ENCODE measurements at places on chromosomes 7 and 10.

- no peak for DNase-seq
Measured at GRCh38 chr10:102400598-102401341, 5.3 kb downstream of the NFKB2 start.

DNA sequence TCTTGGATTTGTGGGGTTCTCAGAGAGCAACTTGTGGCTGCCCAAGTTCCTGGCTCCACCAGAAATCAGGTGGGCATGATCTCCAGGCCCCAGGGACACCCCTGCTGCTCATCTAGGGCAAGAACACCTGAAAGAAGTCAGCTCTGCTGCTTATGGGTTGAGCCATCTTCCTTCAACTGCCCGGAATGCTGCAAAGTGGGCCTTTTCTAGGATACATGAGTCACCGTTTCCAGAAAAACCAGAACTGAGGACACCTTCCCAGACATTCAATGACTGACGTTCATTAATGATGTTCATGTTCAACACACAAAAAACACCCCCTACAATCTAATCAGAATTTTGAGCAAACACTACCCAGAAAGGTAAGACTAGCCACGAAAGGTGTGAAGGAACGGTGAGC lies 98.0 kb downstream of the MAD1L1 start:
- DNase-seq, result no peak

- no peak for DNase-seq
Measured at GRCh38 chr7:156842740-156843140, 50.2 kb downstream of the LMBR1 start.

- DNase-seq, result peak; percentile 32
Measured at GRCh38 chr10:63099734-63100133, 33.4 kb upstream of the NRBF2 start.

- DNase-seq, result no peak
Measured at GRCh38 chr7:90645784-90646183, 49.7 kb downstream of the CDK14 start.

DNA sequence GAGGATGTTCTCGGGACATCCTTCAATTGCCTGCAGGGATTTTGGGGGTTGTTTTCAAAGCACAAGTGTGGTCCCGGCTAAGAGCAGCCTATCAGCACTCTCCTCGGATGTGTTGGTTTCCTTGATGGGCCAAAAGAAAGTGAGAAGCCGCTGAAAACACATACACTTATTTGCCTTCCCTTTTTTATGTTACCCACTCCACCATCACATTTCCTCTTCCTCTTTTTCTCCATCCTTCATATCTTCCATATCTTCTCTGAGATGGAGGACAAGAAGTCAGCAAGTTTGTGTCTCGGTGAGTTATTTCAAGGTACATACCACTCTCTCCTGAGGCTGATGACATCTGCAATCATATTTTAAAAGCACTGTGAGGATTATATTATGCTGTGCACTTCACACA lies 64.0 kb downstream of the ZNF33B start:
- DNase-seq, result no peak

DNA sequence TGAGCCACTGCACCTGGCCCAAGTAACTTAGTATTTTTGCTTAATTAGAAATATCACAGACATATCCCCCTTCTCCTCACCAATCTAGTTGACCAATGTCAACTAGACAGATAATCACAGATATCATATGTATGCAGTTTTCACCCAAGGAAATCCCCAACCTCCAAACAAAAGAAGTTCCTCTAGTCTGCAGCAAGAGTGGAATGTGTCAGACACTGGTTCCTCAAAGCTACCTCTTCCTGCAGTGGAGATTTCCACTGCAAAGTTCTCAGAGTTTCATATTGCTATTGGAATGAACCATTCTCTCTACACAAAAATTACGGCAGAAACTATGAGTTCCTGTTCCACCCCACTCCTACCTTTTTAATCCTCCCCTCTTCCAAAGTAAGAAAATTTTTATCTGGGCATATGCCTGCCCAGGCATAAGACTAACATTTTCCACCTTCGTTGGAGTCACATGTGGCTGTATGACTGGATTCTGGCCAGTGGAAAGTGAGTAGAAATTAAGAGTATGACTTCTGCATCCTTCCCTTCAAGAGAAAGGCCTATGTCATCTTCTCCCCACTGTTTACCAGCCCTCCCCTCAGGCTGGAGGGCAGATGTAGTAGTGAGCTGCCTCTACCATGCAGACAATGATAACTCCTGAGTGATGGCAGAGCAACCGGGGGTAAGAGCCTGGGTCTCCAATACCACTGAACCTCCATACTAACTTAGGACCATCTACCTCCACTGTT lies 103.0 kb downstream of the MYOF start:
- no peak for DNase-seq

GRCh38 chr10:96585736-96586418 lies 935 bp downstream of the TM9SF3 start:
- peak; percentile 73 for DNase-seq

- no peak for DNase-seq
Measured at GRCh38 chr10:60463746-60464145, 74.1 kb upstream of the ANK3 start.

GRCh38 chr7:20005081-20005480 lies 212.1 kb downstream of the MACC1 start:
- no peak for DNase-seq

DNA sequence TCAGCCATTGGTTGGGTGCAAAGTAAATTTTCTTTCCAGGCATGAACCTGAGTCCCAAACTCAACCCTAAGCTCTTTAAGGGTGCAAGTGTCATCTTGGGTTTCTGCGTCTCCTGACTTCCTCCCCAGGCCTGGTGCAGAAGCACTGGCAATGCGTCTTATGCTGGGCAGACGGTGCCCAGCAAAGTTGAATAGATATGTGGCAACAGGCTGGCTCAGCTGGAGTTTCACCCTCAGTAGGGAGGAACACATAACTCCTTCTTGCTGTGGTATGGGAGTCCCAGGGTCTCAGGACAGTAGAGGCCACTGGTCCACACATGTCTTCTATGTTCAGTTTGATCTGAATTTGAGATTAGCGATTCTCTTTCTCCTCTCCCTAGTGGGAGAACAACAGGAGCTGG lies 181.3 kb downstream of the RPS24 start:
- DNase-seq, result no peak

DNA sequence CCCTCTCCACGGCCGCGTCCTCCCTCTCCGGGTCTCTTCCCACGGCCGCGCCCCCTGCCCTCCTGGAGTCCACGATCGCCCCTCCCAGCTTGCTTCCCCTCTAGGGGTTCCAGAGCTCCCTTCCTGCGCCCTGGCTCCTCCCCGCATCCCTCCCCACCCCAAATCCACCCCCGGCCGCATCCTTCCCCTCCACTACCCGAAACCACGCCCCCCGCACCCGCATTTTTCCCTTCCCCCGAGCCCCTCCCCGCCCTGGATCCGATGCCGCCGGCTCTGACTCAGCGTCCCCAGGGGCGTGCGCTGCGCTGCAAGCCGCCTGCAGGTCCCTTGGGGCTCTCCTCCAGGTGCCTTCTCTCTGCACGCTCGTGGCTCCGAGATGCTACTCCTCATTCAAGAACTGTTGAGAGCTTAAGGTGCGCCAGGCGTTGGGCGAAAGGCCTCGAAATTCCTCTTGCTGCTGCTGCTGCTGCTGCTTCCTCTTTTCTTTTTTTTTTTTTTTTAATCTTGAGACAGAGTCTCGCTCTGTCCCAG lies 372 bp upstream of the TMEM130 start:
- DNase-seq, result peak; percentile 36

- DNase-seq, result peak; percentile 11
Measured at GRCh38 chr7:17302575-17303142, 4.2 kb downstream of the AHR start.

DNA sequence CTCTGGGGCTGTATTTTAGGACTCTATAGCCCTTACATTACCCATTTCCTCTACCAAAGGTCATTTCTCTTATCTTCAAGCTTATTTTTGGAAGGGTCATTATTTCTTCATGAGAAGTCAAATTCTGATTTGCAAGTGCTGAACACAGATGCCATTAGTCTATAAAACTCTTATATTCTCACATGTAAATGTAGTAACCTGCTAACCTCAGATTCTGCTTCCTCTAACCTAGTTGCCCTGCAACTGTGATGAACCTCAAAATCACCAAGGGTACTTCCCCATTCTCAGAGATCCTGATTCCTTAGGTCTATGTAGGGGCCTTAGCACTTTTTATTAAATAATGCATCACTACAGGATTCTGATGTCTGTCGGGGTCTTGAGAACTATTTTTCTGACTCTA lies 6.3 kb downstream of the FAS start:
- no peak for DNase-seq

- DNase-seq, result no peak
Measured at GRCh38 chr10:62054830-62055229, 153.3 kb downstream of the ARID5B start.

GRCh38 chr7:80591654-80592053 lies 46.8 kb upstream of the CD36 start:
- no peak for DNase-seq

DNA sequence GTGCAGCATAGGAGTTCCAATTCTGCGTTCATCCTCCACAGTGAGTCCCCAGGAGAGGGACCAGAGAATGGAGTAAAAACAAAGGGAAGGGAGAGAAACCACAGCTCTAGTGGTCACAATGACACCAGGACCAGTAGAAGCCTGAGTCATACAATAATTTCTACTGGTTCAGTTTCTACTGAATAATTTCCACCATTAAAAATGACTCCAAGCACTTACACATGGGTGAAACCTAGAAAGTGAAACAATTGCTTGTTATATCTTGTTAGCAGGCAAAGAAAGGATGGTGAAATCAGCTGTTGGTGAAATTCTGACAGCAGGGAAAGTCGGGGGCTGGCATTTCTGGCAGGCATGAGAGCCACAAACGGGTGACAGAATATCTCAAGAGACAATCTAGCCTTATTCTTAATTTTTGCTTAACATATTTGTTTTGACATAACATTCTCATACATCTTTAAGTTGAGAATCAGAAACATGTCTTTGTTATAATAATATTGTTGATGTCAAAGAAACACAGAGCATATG lies 1065.8 kb upstream of the C7orf33 start:
- no peak for DNase-seq
